NCI-H460 (cell line): ENCODE measurements at places on chromosomes 3 and 15.

DNA sequence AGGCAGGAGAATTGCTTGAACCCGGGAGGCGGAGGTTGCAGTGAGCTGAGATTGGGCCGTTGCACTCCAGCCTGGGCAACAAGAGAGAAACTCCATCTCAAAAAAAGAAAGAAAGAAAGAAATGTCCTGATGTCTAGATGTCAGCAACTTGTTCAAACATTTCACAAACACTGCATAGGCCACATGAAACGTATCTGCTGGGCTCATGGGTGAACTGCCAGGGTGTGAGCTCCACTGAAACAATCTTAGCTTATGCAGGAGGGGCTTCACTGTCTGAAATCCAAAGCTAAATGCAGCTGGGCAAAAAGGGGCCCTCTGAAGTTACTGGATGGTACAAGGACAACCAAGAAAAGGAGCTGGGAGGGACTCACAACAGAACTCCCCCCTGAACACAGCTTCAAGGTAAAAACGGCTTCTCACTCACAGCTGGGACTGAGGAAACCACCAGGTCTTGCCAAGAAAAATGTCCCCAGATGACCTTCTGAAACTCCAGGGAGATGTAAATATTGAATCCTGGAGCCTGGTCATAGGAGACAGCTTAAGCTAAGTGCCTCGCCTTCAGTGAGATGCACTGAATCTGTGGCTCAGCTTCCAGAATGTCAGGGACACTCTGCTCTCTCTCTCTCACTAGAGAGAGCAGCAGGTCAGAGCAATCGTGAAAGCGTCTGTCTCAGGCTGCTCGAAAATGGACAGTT lies 31.9 kb downstream of the SEC61A1 start:
- DNase-seq, result no peak

- DNase-seq, result no peak
Measured at GRCh38 chr15:92870010-92870591, 30.0 kb upstream of the CHD2 start.

GRCh38 chr3:38457111-38458003 lies 3.7 kb downstream of the ACVR2B start:
- no peak for DNase-seq

GRCh38 chr15:68347392-68347791 lies 69.8 kb downstream of the FEM1B start:
- no peak for DNase-seq

GRCh38 chr3:42122261-42123011 lies 31.3 kb downstream of the TRAK1 start:
- DNase-seq, result no peak

- no peak for DNase-seq
Measured at GRCh38 chr3:172544404-172544803, 21.2 kb upstream of the TNFSF10 start.

GRCh38 chr3:39407773-39408492 lies 1.4 kb downstream of the RPSA start:
- no peak for DNase-seq

- DNase-seq, result no peak
Measured at GRCh38 chr15:80816049-80816653, 37.0 kb downstream of the CEMIP start.

- no peak for DNase-seq
Measured at GRCh38 chr3:101744811-101745210, 20.4 kb downstream of the CEP97 start.

GRCh38 chr3:186418671-186419145 lies 56.7 kb upstream of the DGKG start:
- DNase-seq, result no peak

GRCh38 chr3:160018959-160019358 lies 30.3 kb downstream of the IL12A start:
- DNase-seq, result no peak

GRCh38 chr3:135329479-135329878 lies 534.4 kb downstream of the EPHB1 start:
- no peak for DNase-seq

GRCh38 chr3:136898954-136899353 lies 36.9 kb downstream of the NCK1 start:
- DNase-seq, result no peak

DNA sequence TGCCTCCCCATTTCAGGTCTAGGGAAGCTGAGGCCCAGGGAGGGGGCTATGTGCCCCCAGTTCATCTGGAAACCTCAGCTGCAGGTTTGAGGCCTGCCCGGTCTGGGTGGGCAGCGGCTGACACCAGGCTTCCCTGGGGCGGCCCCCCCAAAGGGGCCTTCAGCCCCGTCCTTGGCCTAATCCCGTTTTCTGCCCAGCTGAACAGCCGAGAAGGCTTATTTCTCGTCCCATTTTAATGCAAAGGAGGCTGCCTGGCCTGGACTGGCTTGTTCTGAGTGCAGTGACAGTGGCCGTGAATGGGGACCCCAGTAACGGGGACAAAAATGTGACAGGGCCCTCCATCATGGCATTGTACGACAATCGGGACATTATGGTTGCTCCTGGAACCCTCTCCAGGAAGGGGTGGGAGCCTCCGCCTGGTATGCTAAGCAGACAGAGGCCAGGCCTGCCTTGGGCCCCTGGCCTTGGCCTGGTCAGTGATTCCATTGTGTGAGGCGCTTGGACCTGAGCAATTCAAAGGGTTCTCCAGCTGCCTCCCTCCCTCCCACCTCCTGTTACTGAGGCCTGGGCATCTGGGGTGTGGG lies 93.9 kb downstream of the WNT7A start:
- no peak for DNase-seq

DNA sequence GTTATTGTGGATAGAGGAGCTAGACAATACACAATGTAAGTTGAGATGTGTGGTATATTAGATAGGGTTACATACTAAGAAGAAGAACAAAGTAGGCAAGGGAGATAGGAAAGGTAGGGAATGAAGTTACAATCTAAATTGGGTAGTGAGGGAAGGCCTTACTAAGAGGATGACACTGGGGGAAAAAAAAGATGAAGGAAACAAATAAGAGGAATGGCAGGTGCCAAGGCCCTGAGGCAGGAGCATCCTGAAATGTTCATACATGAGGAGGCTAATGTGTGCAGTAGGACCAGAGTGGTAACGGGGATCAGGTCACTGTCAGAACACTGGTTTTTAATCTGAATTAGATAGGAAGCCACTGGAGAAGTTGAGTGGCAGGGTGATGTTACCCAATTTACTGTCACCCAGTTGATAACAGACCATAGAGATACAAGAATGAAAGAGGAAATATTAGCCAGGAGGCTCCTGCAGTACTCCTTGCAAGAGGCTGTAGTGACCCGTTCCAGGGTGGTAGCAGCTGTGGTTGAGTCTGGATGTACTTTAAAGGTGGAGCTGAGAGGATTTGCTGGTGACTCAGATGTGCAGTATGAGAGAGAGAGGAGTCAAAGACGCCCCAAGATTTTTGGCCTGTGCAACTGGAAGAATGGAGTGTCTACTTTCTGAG lies 14.4 kb downstream of the RTP1 start:
- no peak for DNase-seq

DNA sequence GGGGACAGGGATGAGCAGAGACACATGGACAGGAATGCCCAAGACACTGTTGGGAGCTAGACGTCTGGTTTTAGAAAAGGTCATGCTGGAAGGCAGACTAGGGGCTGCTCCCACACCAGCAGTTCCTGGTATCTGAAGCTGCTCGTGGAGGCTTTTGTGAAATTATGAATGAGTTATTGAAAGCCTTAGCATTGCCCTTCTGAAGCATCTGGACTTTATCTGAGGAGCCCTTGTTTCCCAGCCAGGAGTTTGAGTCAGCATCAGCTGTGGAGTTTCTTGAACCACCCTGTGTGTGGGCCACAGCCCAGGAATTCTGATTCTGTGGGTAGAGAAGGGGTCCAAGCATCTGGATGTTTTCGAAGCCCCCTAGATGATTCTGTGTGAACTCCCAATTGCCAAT lies 258.7 kb downstream of the SLCO3A1 start:
- no peak for DNase-seq

GRCh38 chr3:168693870-168694269 lies 598.1 kb upstream of the GOLIM4 start:
- DNase-seq, result no peak

DNA sequence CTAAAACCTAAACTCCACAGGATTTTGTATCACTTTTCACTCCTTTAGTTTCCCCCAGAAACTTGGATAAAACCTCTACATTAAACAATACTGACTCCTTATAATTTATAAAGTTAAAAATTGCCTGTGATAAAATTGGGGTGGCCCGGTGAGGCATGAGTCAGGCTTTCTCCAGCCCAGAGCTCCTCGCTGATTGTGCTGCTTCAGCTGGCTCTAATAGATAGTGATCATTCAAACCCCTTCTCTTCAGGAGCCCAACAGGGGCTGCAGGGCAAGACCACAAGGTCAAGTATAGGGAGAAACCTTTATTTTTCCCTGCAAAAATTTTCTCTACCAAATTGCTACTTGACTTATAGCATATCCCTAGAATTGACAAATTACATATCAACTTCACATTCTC lies 308.2 kb downstream of the PLCL2 start:
- no peak for DNase-seq

DNA sequence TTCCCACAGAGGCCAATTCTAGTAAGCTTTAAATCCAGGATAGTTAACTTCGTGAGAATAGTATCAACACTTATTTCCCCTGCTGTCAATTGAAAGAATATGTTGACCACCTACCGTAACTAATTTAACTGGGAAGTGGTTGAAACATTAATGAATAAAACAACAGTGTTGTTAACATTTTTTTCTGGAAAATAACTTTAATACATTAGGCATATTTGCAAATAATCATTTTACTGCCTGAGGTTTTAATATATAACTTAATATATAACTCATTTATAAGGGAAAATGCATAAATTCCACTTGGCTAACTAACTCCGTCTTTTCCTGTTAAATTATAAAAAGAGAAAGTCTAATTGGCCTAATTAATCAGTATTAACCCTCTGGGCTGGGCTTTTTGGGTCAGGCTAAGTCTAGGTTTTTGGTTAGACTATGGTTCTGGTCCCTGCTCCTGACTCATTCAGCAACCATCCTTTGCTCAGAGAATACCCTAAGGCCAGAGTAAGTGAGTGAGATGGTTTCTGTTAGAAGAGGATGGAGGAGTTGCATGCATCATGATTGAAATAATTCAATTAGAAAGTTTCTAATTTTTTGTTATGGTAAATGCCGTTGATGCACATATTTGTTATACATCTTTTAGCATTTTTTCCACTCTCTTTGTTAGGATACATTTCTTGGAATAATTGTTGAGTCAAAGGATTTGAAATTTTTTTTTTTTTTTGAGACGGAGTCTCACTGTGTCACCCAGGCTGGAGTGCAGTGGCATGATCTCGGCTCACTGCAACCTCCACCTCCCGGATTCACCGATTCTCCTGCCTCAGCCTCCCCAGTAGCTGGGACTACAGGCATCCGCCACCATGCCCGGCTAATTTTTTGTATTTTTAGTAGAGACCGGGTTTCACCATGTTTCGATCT lies 10.8 kb upstream of the SKIL start:
- DNase-seq, result no peak

DNA sequence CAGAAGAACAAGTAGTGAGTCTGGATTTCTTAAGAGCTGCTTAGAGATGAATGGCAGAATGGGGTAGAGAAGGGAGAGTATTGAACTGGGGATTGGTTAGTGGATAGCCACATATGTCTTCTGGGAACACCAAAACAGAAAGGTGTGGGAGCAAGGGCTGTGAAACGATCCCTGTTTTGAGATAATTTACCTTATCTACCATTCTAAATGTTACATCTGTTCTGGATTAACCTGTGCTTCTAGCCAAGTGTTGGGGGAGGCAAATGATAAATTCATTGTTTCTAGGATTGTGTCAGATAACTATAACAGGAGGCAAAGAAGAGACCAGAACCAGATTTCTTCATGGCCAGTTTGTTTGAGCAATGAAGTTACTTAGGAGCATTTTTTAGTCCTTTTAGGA lies 8.4 kb downstream of the NR1D2 start:
- DNase-seq, result no peak

- no peak for DNase-seq
Measured at GRCh38 chr3:63933459-63933858, 21.3 kb upstream of the SCAANT1 start.

GRCh38 chr15:65082303-65082953 lies 5.9 kb downstream of the KBTBD13 start:
- DNase-seq, result no peak

DNA sequence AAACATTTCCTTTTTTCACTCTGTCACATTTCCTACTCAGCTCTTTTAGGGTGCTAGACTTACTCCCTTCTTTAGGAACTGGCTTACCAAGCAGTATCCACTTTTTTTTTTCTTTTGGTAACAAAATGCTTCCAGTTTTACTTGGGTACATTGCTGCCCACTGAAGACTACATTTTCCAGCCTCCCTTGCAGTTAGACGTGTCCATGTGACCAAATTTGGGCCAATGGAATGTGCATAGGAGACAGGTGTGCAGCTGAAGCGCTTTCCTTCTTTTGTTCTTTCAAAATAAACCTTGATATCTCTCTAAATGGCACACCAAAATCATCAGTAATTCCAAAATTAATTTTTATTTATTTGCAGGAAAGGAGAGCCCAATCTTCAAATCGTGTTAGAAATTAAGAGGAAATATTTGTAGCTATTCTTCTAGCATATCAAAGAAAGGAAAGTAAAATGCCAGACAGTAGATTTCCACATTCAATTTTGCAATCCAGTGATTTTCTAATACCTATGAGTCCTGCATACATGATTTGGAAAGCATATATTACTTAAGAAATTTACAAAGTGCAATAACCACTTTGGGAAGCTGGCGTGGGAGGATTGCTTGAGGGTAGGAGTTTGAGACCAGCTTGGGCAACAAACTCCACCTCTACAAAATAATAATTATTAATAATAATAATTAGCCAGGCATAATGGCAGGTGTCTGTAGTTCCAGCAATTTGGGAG lies 422.0 kb upstream of the FRG2C start:
- no peak for DNase-seq

DNA sequence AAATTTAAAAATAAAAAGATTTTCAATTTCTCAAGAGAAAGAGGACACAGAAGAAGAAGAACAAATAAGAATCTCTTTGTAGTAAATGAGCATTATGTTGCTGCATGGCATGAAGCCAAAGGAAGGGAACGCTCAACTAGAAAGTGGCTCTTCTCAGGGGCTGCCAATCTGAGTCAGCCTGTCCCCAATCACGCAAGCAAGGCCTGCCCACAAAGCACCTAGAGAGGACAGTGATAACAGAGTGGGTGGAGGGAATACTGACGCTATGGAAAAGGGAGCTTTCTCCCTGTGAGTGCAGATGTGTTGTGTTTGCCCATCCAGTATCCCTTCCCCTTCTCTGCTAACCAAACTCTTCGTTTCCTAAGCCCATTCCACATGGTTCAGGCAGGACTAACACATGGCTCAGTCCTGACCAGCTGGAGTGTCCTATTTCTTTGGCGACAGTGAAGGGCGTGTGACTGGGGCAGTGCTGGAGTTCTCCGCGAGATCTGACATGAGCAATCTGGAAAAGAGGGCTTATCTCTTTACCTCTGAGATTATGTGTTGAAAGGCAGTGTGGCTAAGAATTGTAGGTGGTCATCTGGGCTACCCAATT lies 14.2 kb downstream of the FBN1 start:
- no peak for DNase-seq

- DNase-seq, result no peak
Measured at GRCh38 chr3:174202561-174202960, 656.6 kb upstream of the NAALADL2 start.

DNA sequence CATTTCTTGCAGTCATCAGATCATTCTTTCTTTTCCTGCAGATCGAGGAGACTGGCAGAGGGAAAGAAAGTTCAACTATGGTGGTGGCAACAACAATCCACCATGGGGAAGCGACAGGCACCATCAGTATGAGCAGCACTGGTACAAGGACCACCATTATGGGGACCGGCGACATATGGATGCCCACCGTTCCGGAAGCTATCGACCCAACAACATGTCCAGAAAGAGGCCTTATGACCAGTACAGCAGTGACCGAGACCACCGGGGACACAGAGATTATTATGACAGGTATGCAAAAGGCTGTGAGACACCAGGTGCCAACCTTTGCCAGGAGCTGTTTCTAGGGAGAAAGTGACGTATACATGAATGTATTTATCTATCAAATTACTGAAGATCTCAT lies 69.0 kb downstream of the RGMA start:
- DNase-seq, result no peak
